Body of pancreas (tissue), 4 donors: ENCODE measurements at places on chromosomes 3 and 15. TPM values are rescaled to one million over a fixed set of nuclear protein-coding genes. Genes with fewer than 3 reads are reported as not detected.

Gene FGF7
- total RNA-seq = 9.9 TPM

Gene TEX55
- not detected for total RNA-seq

Gene CCK
- total RNA-seq = not detected

Gene PARP9
- 17.1 TPM for total RNA-seq

- DNase-seq = no peak
These were observed 7.8 kb upstream of the GPR171 start for GRCh38 chr3:151210676-151211381.

- DNase-seq = peak; percentile 82
These were observed 72.4 kb downstream of the TBC1D2B start for GRCh38 chr15:78004919-78005634.

DNA sequence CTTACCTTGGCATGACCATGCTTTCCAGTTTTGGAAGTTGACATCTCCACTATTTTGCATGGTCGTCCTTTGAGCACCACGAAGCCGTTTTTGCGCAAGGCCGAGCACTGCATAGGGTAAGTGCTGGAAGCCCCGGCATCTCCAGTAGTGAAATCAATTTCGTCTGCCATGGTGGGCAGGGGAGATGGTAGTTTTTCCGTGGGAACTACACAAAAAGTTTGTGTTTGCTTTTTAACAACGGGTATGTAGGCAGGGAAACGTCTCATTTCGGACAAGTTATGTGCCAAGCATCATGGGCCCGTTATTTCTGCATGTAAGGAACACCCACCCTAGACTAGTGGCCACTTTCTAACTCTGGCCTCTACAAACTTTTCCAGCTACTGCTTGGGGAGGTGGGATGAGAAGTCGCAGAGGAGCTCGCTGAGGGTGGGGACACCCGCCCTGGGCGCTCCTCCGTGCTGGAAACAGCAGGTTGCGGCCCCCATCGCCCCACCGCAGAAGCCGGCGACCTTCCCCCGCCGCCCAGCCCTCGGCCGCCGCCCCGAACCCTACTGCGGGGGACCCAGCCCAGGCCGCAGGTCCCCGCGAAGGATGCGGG, 701 bp downstream of the EIF5A2 start:
- no peak for DNase-seq

- DNase-seq = no peak
These were observed 16.6 kb upstream of the SEC13 start for GRCh38 chr3:10337323-10338163.

DNA sequence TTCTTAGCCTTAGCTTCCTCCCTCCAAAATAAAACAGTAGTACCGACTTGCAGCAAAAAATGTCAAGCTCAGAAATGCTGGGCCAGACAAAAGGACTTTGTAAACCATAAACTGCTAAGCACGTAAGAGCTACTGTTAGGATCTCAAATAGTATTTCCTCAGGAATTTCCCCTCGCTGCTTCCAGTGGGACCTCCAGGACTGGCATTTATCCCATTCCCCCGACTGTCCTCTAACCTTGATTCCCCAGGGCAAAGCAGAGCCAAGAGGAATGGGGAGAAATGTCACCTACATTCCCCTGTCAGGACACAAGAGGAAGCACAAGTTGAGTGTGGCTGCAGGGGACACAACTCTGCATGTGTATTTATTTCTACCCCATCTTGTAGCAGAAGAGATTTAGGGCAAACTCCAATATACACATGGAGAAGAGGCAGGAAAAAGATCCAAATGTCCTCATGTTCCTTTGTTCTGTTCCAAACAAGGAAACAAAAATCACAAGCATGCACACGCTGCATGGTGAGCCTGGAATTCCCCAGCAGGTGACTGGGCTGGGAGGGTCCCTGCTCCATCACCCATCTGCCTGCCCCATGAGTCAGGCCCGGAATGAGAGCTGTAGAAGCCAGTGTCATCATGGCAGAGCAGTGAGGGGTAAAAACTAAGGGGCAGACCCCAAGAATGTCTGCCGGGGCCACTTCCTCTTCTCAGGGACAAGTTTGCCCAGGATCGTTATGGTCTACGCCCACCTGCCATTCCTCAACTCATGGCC, 4.2 kb downstream of the STOML1 start:
- no peak for DNase-seq
